ENCODE measurements at places on chromosomes 12 and 14. TPM values are rescaled to one million over a fixed set of nuclear protein-coding genes. Genes with fewer than 3 reads are reported as not detected.

The HSPB8 gene
- 109 TPM for total RNA-seq

The RIC8B gene
- total RNA-seq: 16.8 TPM

DNA sequence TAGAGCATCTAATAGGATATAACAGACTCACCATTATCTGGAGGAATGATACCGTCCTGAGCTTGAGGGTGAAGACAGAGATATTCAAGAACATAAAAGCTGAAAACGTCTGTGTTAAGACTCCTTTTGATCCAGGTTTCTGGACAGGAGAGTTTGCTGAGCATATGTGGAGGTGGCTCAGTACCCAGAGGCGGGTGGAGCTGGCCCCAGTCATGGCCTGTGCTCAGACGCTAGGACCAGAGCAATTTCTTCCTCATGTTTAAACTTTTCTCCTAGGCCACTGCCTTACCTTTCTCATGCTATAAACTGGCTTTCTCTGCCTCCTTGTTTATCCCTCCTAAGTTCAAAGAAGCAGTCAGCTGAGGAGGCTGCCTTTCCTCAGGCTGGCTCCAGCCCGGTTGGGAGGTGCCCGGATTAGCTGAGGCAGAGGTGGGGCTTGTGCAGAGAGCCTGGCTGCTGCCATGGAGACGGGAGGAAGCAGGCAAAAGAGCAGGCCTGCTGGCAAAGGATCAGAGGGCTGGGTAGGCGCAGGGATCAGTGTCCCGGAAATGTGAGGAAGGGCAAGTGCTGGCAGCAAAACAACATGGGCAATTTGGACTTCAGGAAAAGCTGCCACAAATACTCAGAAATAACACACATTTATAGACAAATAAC, 13.7 kb downstream of the COA8 start:
- DNase-seq: peak; percentile 91

The RNFT2 gene
- 4.4 TPM for total RNA-seq
